Cardiac muscle cell (in vitro differentiated cells and primary cell): ENCODE measurements at places on chromosomes 16 and 17. TPM values are rescaled to one million over a fixed set of nuclear protein-coding genes. Genes with fewer than 3 reads are reported as not detected.

DNA sequence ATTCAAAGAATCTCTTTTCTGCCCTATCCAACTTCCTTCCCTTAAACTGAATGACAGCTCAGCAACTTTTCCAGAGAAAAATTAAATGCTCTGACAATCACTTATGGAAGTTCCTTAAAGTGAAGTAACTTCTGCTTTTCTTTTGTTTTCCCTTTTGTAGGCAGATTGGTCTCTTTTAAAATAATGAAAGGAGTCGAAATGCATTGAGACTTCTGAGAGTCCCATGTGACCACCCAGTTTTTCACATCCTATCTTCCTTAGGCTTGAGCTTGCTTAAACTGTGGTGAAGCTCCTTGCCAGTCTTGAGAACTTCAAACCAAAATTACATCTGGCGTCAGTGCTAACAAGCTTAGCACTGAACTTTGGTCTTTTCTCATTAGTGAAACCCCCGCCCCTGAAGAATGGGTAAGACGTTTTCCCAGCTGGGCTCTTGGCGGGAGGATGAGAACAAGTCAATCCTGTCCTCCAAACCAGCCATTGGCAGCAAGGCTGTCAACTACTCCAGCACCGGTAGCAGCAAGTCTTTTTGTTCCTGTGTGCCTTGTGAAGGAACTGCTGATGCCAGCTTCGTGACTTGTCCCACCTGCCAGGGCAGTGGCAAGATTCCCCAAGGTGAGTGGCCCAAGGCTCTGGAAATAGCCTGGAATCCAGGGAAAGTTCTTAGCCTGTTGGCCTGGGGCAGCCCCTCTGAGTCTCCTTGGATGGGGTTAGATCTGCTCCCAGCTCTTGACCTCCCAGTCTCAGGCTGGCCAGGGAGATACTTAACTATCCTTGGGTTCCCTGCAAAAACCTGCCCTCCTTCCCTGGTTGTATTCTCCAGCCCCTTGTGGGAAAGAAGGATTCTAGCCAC, 1.2 kb downstream of the TMEM106A start:
- DNase-seq, result no peak

DNA sequence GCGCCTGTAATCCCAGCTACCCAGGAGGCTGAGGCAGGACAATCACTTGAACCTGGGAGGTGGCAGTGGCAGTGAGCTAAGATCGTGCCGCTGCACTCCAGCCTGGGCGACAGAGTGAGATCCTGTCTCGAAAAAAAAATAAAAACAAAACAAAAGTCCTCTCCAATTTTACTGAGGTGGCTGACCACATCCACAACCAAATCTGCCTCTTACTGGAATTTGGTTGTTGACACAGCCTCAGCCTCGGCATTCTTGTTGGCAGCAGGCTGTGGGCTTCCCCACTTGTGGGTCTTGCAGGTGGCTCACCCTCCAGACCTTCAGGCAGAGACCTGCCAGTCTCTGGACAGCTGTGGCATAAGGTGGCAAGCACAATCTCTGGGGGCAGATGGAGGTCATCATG, 15.6 kb downstream of the B4GALNT2 start:
- DNase-seq, result no peak

- DNase-seq, result no peak
These were observed 12.1 kb downstream of the ABCA3 start for GRCh38 chr16:2328428-2328827.

GRCh38 chr17:28293994-28294393, 25.0 kb upstream of the TMEM97 start:
- no peak for DNase-seq

- DNase-seq, result no peak
These were observed 96.4 kb downstream of the MSI2 start for GRCh38 chr17:57352665-57353175.

GRCh38 chr16:12903407-12904328, 2.3 kb downstream of the SHISA9 start:
- no peak for DNase-seq

The HIGD1B gene
- total RNA-seq, result not detected in 2 replicates

The METTL2A gene
- total RNA-seq, result 17.4 and 26.1 TPM in 2 replicates
